ENCODE measurements at places on chromosomes 11 and 22.

- no peaks in the 10 kb centered on the region for H3K4me1 ChIP-seq
- H3K4me3 ChIP-seq = no peak overlapping the region
- no peaks in the 10 kb centered on the region for H3K36me3 ChIP-seq
- H3K27me3 ChIP-seq = no peaks in the 10 kb centered on the region
- H3K27ac ChIP-seq = no peak overlapping the region
These were observed 398.4 kb downstream of the CTTN start for GRCh38 chr11:70796648-70797227.

DNA sequence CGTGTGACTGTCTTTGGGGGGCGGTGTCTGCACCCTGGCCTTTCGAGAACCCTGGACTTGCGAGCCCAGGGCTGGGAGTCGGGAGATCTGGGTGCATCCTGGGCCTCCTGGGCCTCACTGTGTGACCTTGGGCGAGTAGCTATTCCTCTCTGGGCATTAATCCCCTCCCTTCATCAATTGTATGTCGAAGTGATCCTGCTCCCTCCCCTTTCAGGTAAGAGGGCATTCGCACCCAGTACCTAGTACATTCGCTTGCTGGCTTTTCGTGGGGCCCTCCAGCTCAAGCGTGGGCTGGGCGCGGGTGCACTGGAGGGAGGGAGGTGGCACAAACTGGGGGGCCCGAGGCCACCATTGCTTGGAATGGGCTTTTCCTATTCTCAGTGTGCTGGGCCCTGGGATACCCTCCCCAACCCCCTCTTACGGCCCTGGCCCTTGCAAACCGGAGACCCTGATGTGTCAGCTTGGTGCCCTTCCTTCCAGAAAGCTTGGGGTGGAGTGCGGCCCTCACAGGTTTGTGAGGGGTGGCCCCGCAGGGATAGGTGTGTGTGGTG, 530 bp downstream of the USP35 start:
- H3K4me1 ChIP-seq = peaks cover 50% of the 10 kb centered on the region
- no peak for DNase-seq
- peak overlapping the region; percentile 96 for H3K27ac ChIP-seq
- no peaks in the 10 kb centered on the region for H3K27me3 ChIP-seq
- H3K36me3 ChIP-seq = no peaks in the 10 kb centered on the region
- peak overlapping the region; percentile 78 for H3K4me3 ChIP-seq

- H3K36me3 ChIP-seq = no peaks in the 10 kb centered on the region
- H3K27me3 ChIP-seq = no peaks in the 10 kb centered on the region
- no peaks in the 10 kb centered on the region for H3K4me1 ChIP-seq
- DNase-seq = no peak
- H3K4me3 ChIP-seq = no peak overlapping the region
- no peak overlapping the region for H3K27ac ChIP-seq
These were observed 173.5 kb upstream of the SNX19 start for GRCh38 chr11:131089727-131090245.

DNA sequence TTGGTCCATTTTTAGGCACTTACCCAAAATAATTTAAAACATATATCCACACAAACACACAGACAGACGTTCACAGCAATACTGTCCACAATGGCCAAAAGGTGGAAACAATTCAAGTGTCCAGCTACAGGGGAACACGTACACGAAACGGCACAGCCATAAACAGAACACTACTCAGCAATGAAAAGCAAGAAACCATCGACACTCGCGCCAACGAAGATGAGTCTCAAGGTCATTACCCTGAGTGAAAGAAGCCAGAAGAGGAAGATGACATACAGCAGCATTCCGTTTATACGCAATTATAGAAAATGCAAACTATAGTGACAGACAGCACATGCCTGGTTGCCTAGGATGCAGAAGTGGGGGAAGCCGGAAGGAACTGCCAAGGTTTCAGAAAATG, 13.4 kb upstream of the COMT start:
- H3K27me3 ChIP-seq = no peaks in the 10 kb centered on the region
- H3K4me3 ChIP-seq = no peak overlapping the region
- no peak overlapping the region for H3K27ac ChIP-seq
- H3K4me1 ChIP-seq = no peaks in the 10 kb centered on the region
- peak; percentile 20 for DNase-seq
- H3K36me3 ChIP-seq = no peaks in the 10 kb centered on the region

GRCh38 chr22:46379066-46379930, 43.8 kb downstream of the TRMU start:
- H3K27ac ChIP-seq = peak overlapping the region; percentile 96
- H3K36me3 ChIP-seq = no peaks in the 10 kb centered on the region
- DNase-seq = peak; percentile 68
- H3K27me3 ChIP-seq = no peaks in the 10 kb centered on the region
- H3K4me3 ChIP-seq = no peak overlapping the region

DNA sequence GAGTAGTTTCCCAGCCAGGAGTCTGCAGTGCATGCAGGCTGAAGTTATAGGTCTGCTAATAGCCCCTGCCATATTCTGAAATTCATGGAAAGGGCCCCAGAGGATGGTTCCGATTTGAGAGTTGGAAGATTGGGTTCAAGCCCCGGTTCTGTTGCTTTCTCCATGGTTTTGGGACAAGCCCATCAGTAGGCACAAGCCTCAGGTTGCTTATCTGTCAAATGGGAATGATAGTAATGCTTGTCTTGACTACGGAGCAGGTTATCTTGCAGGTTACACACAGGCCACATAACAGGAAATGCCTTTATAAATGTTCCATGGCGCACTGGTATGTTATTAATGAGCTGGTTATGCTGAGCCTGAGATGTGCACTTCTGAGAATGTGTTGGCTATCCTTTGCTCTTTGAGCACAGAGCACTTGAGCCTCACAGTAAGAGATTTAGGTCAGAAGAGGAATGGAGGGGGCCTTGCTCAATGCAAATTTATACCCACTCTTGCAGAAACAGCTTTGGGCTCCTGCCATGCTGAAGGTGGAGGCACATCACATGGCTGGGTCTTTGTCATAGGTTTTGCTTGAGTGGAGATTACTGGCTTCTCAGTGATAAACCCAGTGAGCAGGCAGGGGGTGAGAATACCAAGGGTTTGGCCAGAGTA, 47.1 kb downstream of the ZNRF3 start:
- H3K27me3 ChIP-seq = no peaks in the 10 kb centered on the region
- H3K36me3 ChIP-seq = no peaks in the 10 kb centered on the region
- H3K4me1 ChIP-seq = peaks cover 66% of the 10 kb centered on the region
- no peak overlapping the region for H3K27ac ChIP-seq

GRCh38 chr22:37817705-37818408, 5.3 kb upstream of the GALR3 start:
- H3K4me1 ChIP-seq = peaks cover 7% of the 10 kb centered on the region
- H3K36me3 ChIP-seq = peaks cover 19% of the 10 kb centered on the region
- H3K4me3 ChIP-seq = peak overlapping the region; percentile 23
- no peak overlapping the region for H3K27ac ChIP-seq
- H3K27me3 ChIP-seq = no peaks in the 10 kb centered on the region

DNA sequence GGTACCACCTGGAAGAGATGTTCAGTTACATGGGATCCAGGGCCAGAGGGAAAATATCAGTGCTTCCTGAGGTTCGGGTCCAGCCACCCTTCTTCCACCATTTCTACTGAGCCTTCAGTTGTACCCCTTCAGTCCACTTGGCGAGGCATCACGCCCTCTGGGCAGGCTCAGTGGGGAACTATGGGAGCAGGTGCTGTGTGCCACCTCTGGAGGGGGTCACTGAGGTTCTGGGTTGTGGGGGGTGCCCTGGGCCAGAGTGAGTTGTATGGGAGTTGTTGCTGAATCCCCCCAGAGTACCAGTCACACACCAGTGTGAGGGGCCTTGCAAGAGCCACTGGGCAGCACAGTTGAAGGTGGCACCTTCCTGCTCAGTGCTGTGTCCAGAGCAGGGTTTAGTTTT, 2.7 kb upstream of the SREBF2 start:
- no peak for DNase-seq
- no peaks in the 10 kb centered on the region for H3K36me3 ChIP-seq
- H3K4me3 ChIP-seq = no peak overlapping the region
- no peaks in the 10 kb centered on the region for H3K4me1 ChIP-seq
- H3K27ac ChIP-seq = no peak overlapping the region

DNA sequence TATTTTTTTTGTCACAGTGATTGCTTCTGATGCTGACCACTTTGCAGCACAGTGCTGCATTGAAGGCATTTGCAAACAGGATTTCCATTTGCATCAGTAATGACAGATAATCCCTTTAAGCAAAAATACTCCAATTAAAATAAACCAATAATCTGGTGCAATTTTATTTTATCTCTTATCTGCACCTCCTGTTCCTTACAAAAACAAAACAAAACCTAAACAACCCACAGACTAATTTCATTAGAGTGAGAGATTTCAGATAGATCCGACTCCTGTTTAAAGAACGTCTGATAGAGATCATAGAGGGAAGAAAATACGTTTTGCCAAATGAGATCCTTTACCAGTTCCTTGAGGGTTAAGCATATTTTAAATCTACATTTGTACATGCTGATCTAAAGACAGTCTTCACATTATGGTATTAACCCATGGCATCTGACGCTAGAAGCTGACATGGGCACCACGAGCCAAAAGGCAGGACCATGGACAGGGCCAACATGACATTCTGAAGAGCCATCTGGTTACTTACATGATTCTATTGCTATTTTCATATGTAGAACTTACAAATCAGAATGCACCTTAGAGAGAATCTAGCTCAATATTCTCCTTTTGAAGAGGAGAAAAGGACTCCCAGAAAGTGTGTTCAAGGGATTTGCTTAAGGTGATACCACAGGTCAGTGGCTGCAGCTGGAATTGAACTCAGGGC, 286.2 kb upstream of the NARS2 start:
- no peaks in the 10 kb centered on the region for H3K36me3 ChIP-seq
- H3K4me3 ChIP-seq = no peak overlapping the region
- no peaks in the 10 kb centered on the region for H3K27me3 ChIP-seq
- no peaks in the 10 kb centered on the region for H3K4me1 ChIP-seq
- DNase-seq = no peak

DNA sequence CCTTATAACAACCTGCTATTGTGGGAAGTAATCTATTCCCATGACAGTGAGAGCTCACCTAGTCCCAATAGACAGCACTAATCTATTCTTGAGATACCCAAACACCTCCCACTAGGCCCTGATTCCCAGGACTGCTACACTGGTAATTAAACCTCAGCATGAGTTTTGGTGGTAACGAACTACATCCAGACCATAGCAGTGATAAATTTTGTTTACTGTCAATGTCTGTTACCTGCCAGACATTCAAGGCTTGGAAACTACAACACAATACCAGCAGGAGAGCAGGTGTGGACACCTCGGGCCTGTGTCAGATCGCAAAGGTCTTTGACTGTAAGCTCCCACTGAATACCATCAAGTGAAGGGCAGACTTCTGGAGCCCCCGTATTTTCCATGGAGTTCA, 187.1 kb downstream of the ARHGAP42 start:
- no peak overlapping the region for H3K4me3 ChIP-seq
- no peaks in the 10 kb centered on the region for H3K27me3 ChIP-seq
- H3K4me1 ChIP-seq = no peaks in the 10 kb centered on the region
- H3K27ac ChIP-seq = no peak overlapping the region
- H3K36me3 ChIP-seq = no peaks in the 10 kb centered on the region
- no peak for DNase-seq

DNA sequence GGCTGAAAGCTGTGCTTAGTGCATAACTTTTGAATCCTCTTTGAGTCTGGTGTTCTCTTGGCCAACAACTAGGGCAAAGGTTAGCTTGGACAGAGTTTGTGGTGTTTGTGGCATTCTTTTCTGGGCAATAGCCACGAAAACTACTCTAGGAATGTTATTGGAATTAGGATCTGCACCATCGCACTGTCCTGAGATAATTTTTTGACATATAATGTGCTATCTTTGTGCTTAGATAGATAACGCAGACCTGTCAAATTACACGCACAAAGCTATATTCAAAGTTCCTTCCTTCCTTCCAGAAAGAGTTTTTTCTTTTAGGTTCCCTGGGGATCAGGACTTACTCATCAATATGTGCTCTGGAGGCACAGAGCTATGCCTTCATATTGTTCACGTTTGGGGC, 166.8 kb upstream of the MTMR2 start:
- no peak for DNase-seq
- no peaks in the 10 kb centered on the region for H3K27me3 ChIP-seq
- H3K27ac ChIP-seq = no peak overlapping the region
- H3K4me1 ChIP-seq = no peaks in the 10 kb centered on the region

DNA sequence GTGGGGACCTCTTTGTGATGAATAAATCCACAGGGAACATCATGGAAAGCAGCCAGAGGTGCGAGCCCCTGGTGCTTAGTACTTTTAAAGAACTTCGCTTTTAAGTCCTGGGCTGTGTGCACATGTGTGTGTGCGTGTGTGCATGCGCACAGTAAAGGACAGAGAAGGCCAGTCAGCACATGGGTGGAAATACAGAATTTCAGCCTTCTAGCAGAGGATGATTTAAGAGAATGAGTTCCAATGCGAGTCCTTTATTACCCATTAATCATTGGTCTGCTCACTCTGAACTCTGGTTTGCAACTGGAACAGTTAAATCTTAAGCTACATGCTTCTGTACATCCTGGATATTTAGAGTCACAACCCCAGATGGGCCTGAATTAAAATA, 18.9 kb downstream of the TEAD1 start:
- no peaks in the 10 kb centered on the region for H3K36me3 ChIP-seq
- H3K4me1 ChIP-seq = peaks cover 4% of the 10 kb centered on the region
- H3K4me3 ChIP-seq = peak overlapping the region; percentile 14
- H3K27me3 ChIP-seq = no peaks in the 10 kb centered on the region
- no peak for DNase-seq

DNA sequence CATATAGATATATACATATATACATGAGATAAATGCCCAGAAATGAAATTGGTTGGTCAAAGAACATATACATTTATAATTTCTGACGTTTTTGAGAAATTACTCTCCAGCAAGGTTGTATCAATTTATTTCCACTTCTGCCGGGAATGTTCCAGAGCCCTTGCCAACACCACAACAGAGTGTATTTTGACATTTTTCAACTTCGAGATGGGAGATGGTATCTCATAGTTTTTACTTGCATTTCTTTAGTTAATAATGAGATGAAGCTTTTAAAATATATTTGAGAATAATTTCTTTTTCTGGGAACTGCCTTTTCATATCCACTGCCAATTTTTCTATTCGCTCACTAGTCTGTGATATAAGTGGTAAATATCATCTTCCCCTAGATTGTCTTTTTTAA, 19.3 kb upstream of the CLMP start:
- no peak for DNase-seq
- no peaks in the 10 kb centered on the region for H3K36me3 ChIP-seq
- H3K4me1 ChIP-seq = no peaks in the 10 kb centered on the region
- no peak overlapping the region for H3K27ac ChIP-seq
- H3K4me3 ChIP-seq = no peak overlapping the region

GRCh38 chr11:61774411-61774810, 18.0 kb downstream of the TMEM258 start:
- H3K27me3 ChIP-seq = no peaks in the 10 kb centered on the region
- H3K36me3 ChIP-seq = no peaks in the 10 kb centered on the region
- no peak overlapping the region for H3K4me3 ChIP-seq
- H3K27ac ChIP-seq = no peak overlapping the region
- DNase-seq = no peak
- peaks cover 4% of the 10 kb centered on the region for H3K4me1 ChIP-seq

DNA sequence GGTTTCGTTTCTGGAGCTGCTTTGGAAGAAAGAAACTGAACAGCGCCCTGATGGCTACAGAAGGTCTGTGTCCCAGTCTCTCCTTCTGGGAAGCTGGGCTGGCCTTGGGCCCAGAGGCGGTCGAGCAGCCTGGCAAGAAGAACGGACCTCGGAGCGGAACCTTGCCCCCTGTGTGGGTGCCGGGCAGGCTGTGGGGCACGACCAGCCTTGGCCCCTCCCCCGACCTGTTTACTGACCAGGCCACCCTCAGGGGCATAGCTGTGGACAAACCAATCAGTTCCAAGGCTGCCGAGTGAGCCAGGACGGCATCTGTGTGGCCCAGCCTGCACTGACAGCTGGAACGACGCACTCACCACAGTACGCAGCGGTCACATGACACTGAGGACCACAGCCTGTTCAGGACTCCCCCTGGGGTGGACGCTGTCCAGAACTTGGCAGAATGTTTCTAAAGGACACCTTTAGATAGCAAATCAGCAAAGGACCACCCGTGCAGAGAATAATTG, 7.2 kb downstream of the PIM3 start:
- H3K36me3 ChIP-seq = peaks cover 14% of the 10 kb centered on the region
- H3K4me3 ChIP-seq = peak overlapping the region; percentile 44
- peak overlapping the region; percentile 97 for H3K27ac ChIP-seq
- H3K4me1 ChIP-seq = no peaks in the 10 kb centered on the region
- no peaks in the 10 kb centered on the region for H3K27me3 ChIP-seq
